ENCODE measurements at places on chromosomes 12 and 14.

DNA sequence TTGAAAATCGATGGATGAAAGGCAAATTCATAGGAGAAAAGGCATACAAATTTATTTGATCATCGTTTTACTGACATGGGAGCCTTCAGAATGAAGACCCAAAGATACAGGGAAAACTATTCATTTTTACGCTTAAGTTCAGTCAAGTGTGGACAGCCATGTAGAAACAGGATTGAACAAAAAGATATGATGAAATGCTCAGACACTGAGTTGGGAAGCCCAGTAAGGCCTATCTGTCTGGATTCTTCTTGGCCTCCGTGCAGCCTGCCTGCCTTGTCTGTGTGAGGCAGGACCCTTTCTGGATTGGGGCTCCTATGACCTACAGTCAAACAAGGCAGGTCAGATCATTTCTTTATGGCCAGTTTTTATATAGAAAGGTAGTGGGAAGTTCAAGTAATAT is 203.8 kb upstream of the MYL2 start:
- DNase-seq = no peak

DNA sequence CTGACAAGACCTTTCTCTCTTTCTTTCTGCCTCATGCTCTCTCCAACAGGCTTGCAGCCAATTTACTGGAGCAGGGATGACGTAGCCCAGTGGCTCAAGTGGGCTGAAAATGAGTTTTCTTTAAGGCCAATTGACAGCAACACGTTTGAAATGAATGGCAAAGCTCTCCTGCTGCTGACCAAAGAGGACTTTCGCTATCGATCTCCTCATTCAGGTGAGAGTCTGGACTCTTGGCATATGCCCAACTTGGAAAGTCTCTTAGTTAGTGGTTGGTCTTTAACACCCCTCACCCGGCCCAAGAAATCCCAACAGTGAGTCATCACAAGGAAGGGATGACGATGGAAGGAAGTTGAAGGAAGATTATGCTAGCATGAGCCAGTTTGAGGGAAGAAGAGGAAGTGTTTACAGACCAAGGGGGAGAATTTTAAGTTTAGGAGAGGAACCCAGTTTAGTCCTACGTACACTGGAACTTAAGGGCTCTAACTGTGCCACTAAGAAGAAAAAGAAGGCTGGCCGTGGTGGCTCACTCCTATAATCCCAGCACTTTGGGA is 189.7 kb downstream of the ETV6 start:
- DNase-seq = no peak

- no peak for DNase-seq
These were observed 773.7 kb downstream of the BCL11B start for GRCh38 chr14:98498019-98498885.

- no peak for DNase-seq
These were observed 440.4 kb downstream of the ADAMTS20 start for GRCh38 chr12:43111608-43112007.

DNA sequence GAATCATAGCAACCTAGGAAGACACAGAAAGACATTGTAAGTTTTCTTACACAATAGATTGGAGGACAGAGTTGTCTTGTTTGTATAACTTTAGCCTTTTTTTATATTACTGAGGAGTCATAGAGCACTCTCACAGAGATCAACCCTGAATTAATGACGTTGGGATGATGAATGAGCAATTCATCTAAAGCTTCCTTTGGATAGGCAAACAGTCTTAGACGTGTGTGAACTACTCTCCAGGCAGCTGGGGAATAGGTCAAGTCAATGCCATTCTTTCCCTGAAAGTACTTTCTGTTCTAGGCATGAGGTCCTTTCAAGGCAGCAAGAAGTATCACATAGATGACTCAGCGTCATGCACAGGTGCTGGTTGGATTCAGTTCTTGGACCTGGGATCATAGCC is 369.1 kb upstream of the NOVA1 start:
- DNase-seq = no peak

GRCh38 chr14:20417250-20418186 is 4.2 kb upstream of the TEP1 start:
- DNase-seq = no peak

- no peak for DNase-seq
These were observed 17.3 kb upstream of the CCDC196 start for GRCh38 chr14:66468778-66469367.

DNA sequence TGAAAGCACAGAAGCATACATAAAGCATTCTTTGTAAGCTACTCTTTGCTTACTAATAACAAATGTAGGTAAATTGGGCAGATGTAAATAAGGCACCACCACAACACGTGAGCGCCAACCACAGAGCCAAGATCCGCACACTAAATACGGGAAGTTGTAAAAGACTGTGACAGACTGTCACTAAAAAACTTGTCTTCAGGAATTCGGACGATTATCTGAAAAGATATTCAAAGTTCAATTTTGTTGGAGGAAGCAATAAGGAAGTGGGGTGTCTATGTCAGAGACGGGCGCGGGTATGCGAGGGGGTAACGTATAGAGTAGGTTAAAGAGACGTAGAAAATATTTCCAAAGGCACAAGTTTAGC is 1.5 kb upstream of the HSP90B1 start:
- peak; percentile 54 for DNase-seq

- no peak for DNase-seq
These were observed 87.1 kb downstream of the FZD10 start for GRCh38 chr12:130249376-130249775.

- no peak for DNase-seq
These were observed 65.1 kb downstream of the FBXW8 start for GRCh38 chr12:116975779-116976393.

GRCh38 chr12:83161456-83161855 is 474.8 kb downstream of the TMTC2 start:
- no peak for DNase-seq

DNA sequence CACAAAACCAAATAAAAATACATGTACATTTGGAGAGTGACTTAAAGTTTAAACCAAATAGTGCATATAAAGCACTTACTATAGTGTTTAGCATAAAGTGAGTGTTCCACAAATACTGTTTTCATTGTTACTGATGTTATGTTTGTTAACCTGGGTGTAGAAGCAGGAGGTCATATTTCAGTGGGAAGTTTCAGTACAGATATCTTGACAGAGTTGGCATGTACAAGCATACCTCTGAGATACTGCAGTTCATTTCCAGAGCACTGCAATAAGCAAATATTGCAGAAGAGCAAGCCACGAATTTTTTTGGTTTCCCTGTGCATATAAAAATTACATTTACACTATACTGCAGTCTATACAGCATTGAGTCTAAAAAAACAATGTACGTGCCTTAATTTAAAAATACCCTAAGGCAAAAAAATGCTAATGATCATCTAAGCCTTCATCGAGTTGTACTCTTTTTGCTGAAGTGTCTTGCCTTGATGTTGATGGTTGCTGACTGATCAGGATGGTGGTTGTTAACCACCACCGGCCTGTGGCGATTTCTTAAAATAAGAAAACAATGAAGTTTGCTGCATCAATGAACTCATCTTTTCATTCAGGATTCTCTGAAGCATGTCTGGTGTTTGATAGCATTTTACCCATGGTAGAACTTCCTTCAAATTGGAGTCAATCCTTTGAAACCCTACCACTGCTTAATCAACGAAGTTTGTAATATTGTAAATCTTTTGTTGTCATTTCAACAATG is 361.1 kb upstream of the RPL10L start:
- DNase-seq = no peak

GRCh38 chr14:89672636-89673511 is 255.8 kb upstream of the FOXN3 start:
- no peak for DNase-seq

- DNase-seq = no peak
These were observed 132.8 kb upstream of the CPM start for GRCh38 chr12:69065775-69066174.

DNA sequence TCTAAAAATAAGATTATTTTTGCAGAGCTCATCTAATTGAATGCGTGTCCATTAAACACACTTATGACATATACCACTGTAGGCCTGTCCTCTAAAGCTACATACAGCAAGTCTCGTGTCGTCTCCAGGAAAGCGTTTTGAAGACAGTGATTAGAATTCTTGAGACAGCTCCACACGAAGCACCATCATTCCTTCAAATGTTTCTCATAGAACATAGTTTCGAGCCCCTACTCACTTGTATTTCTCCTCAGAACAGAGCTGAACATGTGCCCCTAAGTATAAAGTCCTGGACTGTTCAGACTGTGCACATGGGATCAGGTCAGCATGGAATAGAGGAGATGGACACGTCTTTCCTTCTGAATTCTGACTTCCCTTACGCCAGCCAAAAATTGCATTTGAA is 64.5 kb upstream of the HMGA2 start:
- no peak for DNase-seq

- no peak for DNase-seq
These were observed 66.0 kb downstream of the CDC42BPB start for GRCh38 chr14:102991376-102991775.

- no peak for DNase-seq
These were observed 101.9 kb upstream of the BMP4 start for GRCh38 chr14:54058505-54058904.

DNA sequence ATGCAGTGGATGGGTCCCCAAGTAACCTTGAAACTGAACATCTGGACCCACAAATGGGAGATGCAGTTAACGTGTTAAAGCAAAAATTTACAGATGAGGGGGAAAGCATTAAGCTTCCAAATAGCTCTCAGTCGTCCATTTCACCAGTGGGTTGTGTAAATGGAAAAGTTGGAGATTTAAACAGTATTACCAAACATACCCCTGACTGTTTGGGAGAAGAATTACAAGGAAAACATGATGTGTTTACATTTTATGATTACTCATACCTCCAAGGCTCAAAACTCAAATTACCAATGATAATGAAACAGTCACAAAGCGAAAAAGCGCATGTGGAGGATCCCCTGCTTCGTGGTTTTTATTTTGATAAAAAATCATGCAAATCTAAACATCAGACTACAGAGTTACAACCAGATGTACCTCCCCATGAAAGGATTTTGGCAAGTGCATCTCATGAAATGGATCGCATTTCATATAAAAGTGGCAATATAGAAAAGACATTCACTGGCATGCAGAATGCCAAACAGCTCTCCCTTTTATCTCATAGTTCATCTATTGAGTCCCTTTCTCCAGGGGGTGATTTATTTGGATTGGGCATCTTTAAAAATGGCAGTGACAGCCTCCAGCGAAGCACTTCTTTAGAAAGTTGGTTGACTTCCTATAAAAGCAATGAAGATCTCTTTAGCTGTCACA is 116.6 kb upstream of the NPAS3 start:
- no peak for DNase-seq

- no peak for DNase-seq
These were observed 114.8 kb upstream of the FLRT2 start for GRCh38 chr14:85415015-85415712.

DNA sequence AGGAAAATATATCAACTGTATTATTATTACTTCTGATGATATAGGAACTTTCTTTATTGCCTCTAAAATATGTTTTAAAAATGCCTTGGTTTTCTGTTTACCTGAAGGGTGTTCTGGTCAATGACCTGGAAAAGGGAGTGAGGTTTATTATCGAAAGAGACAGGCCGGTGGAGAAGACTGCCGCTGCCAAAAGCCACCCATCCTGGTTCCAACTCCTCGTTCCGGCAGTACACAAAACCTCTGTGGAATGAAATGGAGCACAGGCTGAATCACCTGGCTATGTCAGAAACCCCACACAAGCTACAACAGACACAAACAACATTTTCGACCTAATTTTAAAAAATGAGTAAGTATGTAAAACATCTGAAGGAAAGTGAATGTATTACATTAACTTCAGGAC is 73.6 kb downstream of the HECTD4 start:
- no peak for DNase-seq

- DNase-seq = no peak
These were observed 558.2 kb upstream of the MIS18BP1 start for GRCh38 chr14:45811155-45811554.

- no peak for DNase-seq
These were observed 10.2 kb downstream of the KITLG start for GRCh38 chr12:88570103-88570502.

GRCh38 chr14:98138666-98139065 is 1133.3 kb downstream of the BCL11B start:
- DNase-seq = peak; percentile 28

DNA sequence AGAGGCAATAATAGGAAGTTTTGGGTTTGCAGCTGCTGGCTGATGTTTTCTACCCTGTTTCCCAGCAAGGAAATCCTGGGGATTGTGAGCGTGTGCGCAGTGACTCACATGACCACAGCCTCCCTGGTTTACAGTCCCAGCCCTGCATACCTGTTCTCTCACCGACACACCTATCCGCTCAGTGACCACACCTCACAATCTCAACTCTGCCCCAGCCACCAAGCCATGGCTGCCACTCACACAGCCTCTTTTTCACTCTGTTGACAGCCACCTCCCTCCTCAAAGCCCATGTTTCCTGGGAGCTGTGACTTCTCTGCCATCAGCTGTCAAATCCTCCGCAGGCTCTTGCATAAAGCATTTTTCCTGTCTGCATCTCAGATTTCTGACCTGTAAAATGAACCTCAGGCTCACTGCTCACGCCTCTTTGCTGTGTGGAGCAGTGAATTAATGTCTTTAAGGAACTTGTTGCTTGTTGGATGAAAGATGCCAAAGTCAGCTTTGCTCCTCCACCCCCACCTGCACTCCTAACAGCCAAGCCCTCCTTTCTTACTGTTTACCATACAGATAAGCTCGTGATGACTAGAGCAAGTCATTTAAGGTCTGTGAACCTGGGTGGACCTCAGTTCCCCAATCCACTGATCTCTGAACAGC is 43.5 kb downstream of the B4GALNT3 start:
- no peak for DNase-seq

DNA sequence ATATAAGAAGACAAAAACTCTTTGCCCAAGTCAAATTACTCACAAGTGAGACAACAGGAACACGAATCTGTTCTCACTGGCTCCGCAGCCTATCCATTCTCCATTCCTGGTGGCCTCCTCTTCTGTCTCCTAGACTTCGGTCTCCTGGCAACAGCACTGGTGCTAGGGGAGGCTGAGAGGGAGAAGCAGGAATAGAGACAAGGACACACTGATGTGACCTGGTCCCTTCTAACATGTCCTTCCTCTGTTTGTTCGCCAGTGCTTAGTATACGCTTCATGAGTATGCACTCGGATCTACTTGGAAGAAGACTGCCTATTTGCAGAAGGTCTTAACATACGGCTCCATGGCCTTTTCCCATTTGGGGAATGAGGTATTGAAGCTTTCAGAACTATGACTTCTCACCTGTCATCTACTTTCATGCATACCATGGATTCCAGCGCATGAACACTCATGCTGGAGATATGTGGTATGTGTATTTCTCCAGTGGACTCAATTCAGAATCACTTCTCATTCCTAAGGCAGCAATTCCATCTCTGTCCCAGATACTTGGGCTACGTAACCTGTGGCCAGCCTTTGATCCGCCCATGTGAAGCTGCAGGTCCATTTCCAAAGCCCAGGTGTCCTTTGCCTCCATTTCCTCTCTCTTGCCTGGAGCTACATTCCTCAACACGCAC is 33.9 kb downstream of the BHLHE41 start:
- no peak for DNase-seq

GRCh38 chr14:54890788-54891187 is 11.8 kb downstream of the GCH1 start:
- DNase-seq = no peak

DNA sequence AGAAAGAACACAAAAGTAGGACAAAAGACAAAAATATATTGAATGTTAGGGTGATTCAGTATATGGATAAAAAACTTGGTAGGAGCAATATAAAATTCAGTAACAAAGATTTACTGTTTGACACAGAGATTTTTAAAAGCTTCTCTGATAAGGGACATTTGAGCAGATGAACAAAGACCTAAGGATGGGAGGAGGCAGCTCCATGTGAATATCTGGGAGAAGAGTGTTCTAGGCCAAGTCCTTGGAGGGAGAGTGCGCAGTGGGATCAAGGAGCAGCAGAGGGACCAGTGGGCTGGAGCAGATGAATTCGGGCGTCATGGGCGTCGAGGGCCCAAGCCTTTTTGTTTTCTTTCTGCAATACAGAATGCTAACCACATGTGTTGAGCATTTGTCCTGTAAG is 174.4 kb downstream of the PRKCH start:
- no peak for DNase-seq

All from T-helper 22 cell (primary cell).